ENCODE measurements at places on chromosomes 12 and 14.

DNA sequence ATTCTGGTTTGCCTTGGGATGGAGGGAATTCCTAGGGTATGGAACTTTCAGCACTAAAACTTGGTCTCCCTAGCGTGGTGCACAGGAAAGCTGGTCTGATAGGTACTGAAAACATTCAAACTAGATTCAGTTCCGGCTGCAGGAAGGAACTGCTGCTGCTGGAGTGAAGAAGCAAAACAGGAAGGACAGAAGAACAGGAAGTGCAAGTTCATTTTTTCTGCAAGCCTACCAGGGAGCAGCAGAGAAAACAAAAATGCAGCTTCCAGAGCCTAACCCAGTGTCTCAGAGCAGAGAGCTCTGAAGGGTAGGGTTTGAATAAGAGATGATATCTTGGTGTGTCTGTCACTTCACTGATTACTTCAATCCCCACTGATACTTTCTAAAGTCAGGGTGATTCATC lies 165.2 kb downstream of the VRK1 start:
- DNase-seq, result peak; percentile 9

DNA sequence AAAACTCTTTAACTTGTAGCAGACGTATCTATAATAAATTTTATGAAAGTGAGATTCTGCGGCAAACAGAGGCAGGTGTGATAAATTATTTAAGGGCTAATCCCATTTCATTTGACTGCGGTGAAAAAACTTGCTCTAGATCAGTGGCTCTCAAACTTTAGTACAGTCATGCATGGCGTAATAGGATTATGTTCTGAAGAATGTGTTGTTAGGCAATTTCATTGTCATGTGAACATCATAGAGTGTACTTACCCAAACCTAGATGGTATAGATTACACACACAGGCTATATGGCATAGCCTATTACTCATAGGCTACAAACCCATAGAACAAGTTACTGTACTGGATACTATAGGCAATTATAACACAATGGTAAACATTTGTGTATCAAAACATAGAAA lies 83.7 kb downstream of the HEATR5A start:
- DNase-seq, result peak; percentile 48

DNA sequence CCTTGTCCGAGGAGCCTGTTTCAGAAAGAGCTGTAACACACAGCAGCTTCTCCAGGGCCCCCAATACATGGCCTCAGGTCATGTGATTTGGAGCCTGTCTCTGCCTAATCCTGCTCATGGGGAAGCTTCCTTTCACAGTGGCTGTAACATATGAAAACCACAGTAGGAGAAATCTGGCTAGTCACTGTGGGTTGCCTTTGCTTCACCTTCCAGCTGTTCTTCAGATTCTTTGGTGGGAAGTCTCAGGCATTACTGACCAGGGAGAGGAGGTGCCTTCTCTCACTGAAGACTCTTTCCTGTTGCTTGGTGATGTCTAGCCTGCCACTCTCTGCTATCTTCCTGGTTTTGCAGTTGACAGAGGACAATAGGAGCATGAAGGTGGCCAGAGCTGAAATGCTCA lies 350.6 kb downstream of the DPF3 start:
- no peak for DNase-seq

DNA sequence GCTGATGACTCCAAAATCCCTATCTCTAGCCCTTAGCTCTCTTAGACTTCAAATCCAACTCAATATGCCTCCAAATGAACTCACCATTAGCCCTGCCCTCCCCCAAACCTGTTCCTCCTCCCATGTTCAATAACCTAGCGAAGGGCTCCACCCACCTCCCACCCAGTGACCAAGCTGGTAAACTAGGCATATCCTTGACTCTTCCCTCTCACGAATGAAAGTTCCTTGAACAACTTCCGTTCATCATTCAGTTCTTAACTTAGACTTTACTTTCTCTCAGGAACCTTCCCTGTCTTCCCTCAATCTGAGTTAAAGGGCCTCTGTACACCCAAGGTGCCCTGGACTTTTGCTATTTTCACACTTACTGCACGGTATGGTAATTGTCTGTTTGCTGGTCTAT lies 1.9 kb upstream of the KLHDC1 start:
- DNase-seq, result no peak

DNA sequence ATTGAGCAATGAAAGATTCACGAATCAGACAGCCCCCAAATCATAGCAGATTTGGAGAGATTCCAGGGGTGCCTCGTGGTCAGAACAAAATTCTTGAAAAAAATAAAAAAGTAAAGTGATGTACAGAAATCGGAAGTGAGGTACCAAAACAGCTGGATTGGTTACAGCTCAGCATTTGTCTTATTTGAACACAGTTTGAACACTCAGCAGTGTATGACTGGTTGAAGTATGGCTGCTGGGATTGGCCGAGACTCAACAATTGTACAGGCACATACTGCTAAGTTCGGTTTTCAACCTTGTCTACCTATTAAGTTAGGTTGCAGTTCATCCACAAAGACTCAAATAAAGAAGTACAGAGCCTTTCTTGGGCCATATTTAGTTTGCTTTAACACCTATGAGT lies 865.4 kb upstream of the TMEM132C start:
- no peak for DNase-seq

GRCh38 chr12:66279123-66279712 lies 23.1 kb upstream of the HELB start:
- DNase-seq, result no peak

DNA sequence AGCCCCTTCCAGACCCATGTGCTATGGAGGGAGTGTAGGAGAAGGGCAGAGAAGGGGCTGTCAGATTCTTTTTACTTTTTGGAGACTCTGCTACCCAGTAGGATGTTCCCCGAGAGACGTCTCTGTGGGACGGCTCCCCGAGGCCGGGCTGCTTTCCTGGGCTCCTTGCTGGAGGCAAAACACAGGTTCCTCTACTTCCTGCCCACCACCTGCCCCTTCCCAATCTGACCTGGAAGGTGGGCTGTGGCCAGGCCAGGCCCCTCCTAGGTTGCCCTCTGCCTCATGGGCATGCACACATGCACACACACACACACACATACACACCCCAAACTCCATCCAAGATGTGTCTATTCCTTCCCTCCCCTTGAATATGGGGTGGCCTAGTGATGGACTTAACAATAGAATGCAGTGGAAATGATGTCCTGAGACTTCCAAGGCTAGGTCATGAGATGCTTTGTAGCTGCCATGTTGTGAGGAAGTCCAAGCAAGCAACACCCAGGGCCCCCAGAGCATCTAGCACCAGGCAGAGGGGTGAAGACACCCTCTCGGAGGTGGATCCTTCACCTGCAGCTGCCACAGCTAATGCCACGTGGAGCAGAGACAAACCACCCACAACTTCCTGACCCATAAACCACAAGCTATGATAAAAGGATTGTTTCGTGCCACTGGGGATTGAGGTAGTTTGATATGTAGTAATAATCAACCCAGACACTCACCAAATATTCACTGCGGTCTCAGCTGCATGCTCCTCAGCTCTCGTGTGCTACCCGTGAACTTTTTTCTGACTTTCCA lies 1.6 kb upstream of the ASB2 start:
- no peak for DNase-seq

DNA sequence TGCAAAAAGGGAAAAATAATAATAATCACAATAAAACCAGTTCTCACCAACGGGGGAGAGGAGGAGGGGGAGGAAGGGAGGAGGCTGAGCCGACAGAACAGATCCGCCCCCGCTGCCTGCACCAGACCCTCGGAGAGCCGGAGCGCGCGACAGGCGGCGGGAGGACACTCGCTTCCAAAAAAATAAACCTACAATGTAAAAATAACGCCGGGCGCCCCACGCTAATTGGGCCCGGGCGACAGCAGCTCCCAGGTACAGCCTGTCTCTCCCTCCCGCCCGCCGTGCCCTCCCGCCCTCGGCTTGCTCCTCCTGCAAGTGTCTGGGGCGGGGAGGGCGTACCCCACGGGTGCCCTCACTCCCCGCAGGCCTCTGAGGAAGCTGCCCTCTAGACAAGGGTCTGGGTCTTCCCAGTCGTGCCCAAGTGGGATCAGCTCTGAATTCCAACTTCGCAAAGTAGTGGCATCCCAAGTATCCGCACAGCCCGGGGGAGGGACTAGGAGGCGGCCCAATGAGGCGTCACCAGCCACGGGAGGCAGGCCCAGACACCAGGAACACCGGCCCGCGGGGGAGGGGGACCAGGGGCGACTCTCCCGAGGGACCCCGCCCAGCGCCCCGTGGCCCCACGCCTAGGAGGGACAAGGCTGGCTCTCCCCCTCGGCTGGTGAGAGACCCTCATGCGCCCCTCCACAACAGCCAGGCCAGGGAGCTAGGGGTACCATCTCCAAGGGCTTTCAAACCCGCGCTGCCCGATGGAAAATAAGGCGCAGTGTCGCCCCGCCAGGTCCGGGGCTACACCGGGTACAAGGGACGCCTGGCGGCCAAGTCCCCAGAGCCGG lies 1.0 kb downstream of the NCOR2 start:
- DNase-seq, result no peak

DNA sequence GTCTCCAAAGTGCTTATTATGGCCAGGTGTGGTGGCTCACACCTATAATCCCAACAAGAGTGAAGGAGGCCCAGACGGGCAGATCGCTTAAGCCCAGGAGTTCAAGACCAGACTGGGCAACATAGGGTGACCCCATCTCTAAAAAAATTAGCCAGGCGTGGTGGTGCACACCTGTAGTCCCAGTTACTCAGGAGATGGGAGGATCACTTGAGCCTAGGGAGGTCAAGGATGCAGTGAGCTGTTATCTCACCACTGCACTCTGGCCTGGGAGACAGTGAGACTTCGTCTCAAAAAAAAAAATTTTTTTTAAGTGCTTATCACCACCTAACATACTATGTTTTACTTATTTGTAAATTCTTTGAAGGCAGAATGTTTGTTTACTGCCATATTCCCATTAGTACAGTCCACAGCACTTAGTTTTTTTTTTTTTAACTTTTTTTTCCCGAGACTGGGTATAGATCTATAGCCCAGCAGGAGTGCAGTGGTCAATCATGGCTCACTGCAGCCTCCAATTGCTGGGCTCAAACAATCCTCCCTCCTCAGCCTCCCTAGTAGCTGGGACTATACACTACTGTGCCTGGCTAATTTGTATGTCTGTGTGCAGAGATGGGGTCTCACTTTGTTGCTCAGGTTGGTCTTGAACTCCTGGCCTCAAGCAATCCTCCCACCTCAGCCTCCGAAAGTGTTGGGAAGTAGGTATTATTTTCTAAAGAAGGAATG lies 4.7 kb upstream of the KANSL2 start:
- no peak for DNase-seq

DNA sequence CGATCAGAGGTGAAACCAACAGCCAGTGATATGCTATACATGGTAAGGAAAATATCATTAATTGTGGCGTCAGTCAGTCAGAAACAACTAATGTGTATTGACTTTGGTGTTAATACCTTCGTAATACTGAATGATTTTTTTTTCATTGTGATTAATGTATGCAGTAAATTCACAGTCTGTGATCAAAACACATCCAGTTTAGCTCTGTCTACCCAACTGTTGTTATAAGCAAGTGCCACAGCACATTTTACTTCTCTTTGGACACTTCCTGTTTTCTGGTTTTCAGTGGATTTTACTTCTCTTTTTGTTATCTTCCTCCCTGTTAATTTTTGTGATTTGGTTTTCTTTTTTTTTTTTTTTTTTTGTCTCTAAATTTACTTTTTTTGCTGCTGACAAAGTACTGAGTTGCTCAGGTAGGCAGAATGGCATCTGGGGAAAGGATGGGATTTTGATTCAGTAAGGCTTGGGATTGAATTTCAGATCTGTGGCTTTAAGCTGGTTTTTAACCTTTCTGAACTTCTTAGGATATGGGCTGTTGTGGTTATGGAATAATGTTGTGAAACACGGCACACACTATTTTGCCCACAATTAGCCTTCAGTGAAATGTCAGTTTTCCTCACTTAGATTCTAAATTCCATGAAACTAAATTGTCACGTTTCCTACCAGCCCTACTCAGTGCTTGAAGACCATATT lies 604 bp downstream of the GLIPR1 start:
- DNase-seq, result peak; percentile 55

DNA sequence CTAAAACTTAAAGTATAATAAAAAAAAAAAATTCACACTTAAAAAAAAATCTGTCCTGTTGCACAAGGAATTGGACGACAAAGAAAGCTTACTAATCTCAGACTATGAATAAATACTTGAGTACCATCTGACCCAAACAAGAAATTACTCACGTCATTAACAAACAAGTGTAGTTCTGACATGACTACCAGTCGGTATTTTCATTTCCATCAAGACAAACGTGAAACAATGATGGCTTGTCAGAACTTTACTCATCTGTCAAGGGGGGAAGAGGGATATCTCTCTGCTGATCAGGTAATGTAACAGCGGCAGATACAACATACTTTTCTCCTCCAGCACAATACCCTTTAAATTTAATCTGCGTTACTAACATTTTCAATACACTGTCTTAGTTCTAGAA lies 78.3 kb downstream of the CDK17 start:
- DNase-seq, result no peak
